ENCODE measurements at places on chromosomes 1 and 21.

- no peak for DNase-seq
Measured at GRCh38 chr1:204870160-204870912, at the start of gene NFASC. Gene NFASC, plus strand, starts transcription at chr1:204870862. Its CDS starts 73,454 bp downstream, at chr1:204944316.

DNA sequence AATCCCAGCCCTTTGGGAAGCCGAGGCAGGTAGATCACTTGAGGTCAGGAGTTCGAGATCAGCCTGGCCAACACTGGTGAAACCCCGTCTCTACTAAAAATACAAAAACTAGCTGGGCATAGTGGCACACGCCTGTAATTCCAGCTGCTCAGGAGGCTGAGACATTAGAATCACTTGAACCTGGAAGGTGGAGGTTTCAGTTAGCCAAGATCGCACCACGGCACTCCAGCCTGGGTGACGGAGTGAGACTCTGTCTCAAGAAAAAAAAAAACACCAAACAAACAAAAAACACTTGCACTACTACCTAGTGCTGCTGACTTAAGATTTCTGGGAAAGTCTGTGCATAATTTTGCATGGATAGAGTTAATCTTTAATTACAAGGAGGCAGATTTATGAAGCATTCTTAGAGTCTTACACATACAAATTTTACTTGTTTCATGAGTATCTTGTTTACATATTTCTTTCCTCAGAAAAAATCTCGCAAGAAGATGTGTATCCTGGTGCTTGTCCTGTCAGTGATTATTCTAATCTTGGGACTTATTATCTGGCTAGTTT lies 8.7 kb upstream of the PPP1R8 start:
- DNase-seq: no peak

- DNase-seq: no peak
Measured at GRCh38 chr1:59105548-59106507, 191.1 kb upstream of the FGGY start.

DNA sequence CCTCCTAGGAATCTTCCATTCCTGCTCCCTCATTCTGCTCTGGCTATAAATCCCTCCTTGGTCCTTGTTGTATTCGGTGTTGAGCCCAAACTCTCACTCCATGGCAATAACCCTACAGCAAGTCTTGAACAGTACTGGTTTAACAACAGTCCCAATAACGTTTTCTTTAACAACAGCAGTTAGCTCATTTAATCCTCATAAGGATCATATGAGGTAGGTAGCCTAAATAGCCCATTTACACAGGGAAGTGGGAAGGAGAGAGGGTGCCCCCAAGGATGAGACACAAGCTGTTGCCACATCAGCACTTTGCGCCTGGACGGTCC lies 444 bp upstream of the AGTRAP start:
- no peak for DNase-seq

- DNase-seq: no peak
Measured at GRCh38 chr1:181488866-181489265, 5.5 kb downstream of the CACNA1E start.

GRCh38 chr1:168324745-168325425 lies 44.2 kb downstream of the TBX19 start:
- no peak for DNase-seq

GRCh38 chr21:25571726-25572121 lies 35.6 kb downstream of the MRPL39 start:
- DNase-seq: no peak

Data from stimulated activated CD8-positive, alpha-beta memory T cell treated with anti-CD3 and anti-CD28 coated beads, Interleukin-15, amount 100 ng/mL, for 1 hour (primary cell).